Bone marrow (tissue), 2 donors: ENCODE measurements at places on chromosomes 7 and 10.

DNA sequence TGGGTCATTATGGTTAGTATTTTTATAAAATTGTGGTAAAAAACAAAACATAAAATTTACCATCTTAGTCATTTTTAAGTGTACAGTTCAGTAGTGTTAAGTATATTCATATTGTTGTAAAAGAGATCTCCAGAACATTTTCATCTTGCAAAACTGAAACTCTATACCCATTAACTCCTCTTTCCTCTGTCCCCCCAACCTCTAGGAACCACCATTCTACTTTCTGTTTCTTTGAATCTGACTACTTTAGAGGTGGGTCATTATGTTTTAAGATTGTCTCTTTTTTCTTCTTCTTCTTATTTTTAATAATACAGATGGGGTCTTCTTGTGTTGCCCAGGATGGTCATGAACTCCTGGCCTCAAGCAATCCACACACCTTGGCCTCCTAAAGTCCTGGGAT, 84.1 kb downstream of the DOCK4 start:
- no peak for DNase-seq

DNA sequence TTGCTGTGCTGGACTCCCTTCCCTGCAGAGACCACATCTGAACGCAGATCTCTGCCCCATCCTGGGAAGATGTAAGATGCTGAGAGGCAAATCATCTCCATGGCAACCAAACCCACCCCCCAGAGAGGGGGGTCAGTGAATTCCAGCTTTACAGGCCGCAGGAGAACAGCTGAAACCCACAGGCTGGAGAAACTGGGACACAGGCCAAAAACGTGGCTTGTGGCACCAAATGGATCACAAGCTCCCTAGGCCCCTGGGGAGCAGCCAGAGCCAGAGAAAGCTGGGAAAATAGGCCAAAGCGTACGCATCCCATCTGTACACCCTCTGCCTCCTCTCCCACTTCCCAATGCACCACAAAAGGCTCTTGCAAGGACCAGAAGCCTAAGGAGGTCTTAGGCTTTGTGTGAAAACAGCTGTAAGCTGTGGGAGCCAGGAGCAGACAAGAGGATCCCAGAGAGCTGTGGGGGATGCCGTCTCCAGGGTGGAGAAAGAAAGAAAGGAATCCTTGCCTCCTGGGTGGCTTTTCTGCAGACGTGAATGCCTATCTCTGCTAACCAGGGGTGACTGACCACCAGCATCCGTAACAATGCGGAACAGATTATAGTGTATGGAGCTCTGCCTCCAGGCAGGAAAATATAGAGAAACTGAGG, 59.5 kb downstream of the TMEM130 start:
- no peak for DNase-seq

GRCh38 chr10:97701438-97702069, 12.0 kb upstream of the MARVELD1 start:
- DNase-seq: peak; percentile 45

GRCh38 chr10:129021594-129022304, 445.3 kb upstream of the MGMT start:
- no peak for DNase-seq

- no peak for DNase-seq
These were observed 84.2 kb downstream of the STRA8 start for GRCh38 chr7:135317676-135318325.

GRCh38 chr7:47290466-47290865, 291.4 kb downstream of the TNS3 start:
- DNase-seq: no peak

GRCh38 chr10:43278216-43278615, 11.4 kb upstream of the RASGEF1A start:
- no peak for DNase-seq

DNA sequence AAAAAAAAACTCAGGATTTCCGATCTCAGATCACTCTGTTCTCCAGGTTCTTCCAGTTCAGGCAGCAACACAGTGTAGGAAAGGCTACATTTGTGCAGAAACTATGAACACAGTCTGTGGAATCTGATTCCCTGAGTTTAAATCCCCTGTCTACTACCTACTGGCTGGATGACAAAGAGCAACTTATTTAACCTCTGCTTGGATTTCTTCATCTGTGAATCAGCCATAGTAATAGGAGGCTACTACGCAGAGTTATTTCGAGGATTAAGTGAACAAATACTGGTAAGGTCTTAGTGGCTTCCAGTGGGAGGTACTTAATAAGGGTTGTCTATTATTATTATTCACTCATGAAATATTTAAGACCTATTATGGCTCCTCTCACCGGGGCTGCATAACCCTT, 44.3 kb upstream of the PDCD4 start:
- DNase-seq: no peak

DNA sequence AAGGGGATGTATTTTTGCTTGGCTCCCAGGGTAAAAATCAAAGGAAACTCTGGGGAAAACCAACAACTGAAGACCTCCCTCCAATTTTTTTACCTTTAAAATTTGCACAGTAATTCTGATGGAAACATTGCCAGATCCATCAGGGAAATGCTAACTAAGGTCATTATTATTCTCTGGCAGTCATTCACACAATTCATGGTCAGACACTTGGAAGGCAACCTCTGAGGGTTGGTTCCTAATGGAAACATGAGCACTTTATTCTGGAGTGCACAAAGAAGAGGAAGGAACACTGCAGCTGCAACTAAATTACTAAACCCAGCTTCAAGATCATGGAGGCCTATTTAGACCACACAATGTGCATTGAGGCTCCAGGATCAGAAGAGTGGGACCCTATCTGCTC, 34.2 kb downstream of the SRI start:
- no peak for DNase-seq

- no peak for DNase-seq
These were observed 72.1 kb downstream of the PDGFA start for GRCh38 chr7:447523-447922.

DNA sequence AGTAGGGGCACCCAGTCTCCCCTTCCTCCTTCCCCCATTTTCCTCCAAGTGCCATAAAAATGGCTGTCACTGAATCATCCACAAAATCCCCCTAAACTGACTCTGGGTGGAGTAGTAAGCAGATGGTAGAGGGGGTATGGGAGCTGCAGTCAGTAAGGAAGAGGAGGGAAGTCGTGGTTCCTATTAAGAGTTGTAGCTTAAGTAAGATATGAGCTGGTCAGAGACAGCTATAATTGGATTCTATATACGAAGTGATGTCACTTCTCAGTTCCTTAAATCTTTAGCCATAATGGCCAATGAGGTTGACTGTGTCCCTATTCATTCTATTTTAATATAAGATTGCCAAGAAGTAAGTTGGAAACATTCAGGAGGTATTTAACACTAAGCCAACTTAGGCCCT, 131.7 kb downstream of the SLC16A9 start:
- DNase-seq: no peak

DNA sequence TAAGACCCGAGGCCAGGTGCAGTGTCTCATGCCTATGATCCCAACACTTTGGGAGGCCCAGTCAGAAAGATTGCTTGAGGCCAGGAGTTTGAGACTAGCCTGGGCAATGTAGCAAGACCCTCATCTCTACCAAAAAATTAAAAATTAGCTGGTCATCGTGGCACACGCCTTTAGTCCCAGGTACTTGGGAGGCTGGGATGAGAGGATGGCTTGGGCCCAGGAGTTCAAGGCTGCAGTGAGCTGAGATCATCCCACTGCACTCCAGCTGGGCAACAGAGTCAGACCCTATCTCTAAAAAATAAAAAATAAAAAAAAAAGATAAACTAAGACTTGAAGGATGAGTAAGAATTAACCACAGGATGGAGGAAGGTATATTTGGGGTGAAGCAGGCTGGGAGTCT, 77.9 kb downstream of the JCAD start:
- DNase-seq: no peak

DNA sequence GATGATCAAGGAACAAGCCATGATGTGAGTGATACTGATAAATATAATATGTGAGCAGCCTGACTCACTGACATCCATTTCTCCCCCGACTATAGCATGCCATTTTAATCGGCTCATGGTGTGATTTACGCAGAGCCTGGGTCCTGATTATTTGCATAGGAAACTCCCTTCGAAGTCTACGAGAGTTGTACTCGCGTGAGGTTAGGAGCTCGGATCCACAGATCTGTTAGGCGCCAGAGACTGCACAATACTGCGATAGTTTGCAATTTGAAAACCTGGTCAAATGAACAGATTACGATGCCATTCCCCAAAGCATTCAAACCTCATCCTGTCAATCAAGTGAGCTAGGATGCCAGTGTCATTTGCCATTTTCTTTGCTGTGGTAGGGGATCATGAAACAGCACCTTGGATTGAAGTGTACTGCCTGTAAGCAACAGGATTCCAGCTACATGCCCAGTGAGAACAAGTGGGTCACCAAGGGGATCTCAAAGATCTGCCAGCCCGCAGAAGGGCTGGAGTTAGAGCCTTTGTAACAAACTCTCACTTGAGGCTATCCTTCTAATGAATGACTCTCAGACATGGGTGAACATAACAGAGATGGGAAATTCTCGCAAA, 158.3 kb downstream of the FRMD4A start:
- no peak for DNase-seq

- no peak for DNase-seq
These were observed 163.5 kb downstream of the SH3PXD2A start for GRCh38 chr10:103691723-103692435.

GRCh38 chr10:100370714-100371481, 23.9 kb downstream of the SCD start:
- peak; percentile 59 for DNase-seq

- no peak for DNase-seq
These were observed 123.6 kb downstream of the VTI1A start for GRCh38 chr10:112570585-112570984.

GRCh38 chr7:16999541-17000267, 117.9 kb upstream of the AGR3 start:
- DNase-seq: no peak

GRCh38 chr7:128431221-128431620, 21.4 kb upstream of the IMPDH1 start:
- no peak for DNase-seq

GRCh38 chr10:21065621-21066248, 168.6 kb upstream of the NEBL start:
- no peak for DNase-seq

GRCh38 chr10:75643944-75644692, 212.7 kb downstream of the LRMDA start:
- DNase-seq: no peak

- no peak for DNase-seq
These were observed 66.4 kb downstream of the MTURN start for GRCh38 chr7:30201161-30201666.

DNA sequence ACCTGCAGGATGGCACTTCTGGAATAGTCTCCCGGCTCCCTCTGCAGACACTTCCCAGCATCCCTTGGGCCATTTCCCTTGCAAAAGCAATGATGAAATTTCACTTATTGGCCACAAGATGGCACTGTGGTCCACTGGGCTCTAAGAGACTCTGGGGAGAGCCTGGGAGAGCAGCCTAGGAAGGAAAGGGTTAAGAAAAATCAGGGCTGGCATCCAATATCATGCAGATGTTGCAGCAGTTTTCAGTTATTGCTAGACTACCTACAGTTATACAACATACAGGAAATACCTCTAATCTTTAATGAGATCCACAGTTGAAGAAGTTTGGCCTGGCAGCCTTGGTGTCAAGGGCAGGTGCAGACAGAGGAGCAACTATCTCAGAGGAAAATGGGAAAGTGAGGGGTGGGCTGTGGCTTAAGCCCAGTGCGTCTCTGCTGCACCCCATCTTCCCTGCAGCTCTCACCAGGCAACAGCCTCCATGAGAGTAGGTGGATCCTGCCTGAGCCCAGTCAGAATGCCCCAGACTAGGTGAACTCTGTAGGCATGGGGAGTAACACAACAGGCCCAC, 100.2 kb upstream of the PRSS58 start:
- peak; percentile 58 for DNase-seq

DNA sequence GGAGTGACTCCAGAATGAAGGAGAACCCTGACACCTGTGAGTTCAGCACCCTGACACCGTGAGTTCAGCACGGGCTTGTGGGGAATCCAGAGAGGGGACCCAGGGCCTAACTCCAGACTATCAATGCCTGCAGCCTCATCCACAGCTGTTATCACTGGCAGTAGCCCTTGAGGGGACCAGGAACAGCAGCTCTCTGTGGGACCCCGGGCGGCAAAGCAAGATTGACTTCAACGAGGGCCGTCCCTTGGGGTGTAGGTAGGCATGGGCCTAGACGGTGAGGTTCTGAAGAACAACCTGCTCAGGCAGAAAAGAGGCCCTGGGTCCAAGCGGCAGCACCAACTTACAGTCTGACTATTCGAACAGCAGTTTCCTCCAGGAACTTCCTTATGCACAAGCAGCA, 8.9 kb downstream of the GRID1 start:
- no peak for DNase-seq

DNA sequence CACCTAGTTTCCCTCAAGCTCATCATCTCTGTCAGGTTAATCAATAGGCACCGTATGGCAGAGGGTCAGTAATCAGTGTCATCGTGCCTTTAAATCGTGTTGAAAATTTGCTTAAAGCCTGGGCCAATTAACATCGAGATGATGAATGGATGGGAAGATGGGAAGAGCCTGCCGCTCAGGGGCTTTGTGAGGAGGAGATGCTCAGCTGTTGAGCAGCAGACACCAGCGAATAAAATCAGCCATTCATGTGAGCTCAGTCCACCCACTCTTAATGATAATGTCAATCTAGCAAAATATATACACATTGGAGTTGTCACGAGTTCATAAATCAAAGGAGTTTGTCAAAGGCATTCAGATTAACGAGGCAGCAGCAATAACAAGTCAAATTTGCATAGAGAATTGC, 97.7 kb downstream of the BTRC start:
- DNase-seq: no peak

DNA sequence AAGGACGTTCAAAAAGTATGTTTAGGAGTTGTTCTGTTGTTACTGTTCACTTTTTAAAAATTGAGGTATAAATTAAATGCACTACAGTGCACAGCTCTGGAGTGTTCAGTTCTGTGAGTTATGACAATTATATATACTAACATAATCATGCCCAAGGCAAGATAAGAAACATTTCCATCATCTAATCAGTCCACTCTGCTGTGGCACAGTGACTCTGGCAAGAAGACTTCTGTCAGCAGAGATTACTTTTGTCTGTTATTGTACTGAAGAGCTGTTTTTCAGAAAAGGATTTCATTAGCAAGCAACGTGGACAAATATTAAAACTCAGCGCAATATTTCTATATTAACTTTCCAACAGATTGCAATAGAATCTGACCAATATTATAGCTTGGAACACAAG, 32.0 kb downstream of the ICA1 start:
- DNase-seq: no peak
